ENCODE measurements at places on chromosomes 11 and 22.

- no peak for DNase-seq
Measured at GRCh38 chr22:20130319-20130718, 1.3 kb upstream of the ZDHHC8 start.

- no peak for DNase-seq
Measured at GRCh38 chr22:23791738-23792645, 5.2 kb downstream of the SMARCB1 start.

GRCh38 chr22:38021206-38021605, 36.0 kb upstream of the PICK1 start:
- no peak for DNase-seq

- DNase-seq: no peak
Measured at GRCh38 chr11:57713835-57714234, 1.4 kb downstream of the TMX2 start.

GRCh38 chr22:19873138-19873959, 18.7 kb upstream of the GNB1L start:
- no peak for DNase-seq

- no peak for DNase-seq
Measured at GRCh38 chr11:128179512-128179911, 407.8 kb downstream of the ETS1 start.
